ENCODE measurements at places on chromosomes 16 and 17.

- DNase-seq, result no peak
These were observed 105.4 kb upstream of the CDH11 start for GRCh38 chr16:65227150-65227835.

DNA sequence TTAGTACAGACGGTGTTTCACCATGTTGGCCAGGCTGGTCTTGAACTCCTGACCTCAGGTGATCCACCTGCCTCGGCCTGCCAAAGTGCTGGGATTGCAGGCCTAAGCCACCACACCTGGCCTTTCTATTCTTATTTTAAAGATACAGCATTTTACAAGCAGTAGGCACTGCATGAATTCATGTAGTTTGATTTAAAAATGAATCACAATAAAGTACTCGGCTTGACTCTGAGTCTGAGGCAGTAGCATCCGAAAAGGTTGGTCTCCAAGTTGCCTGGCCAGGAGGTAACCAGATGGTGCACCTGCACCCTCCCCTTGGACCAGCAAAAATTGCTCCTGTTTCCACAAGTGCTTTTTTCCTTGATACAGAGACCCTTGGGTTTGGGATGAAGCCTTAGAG lies 35.6 kb downstream of the MAP2K6 start:
- no peak for DNase-seq

DNA sequence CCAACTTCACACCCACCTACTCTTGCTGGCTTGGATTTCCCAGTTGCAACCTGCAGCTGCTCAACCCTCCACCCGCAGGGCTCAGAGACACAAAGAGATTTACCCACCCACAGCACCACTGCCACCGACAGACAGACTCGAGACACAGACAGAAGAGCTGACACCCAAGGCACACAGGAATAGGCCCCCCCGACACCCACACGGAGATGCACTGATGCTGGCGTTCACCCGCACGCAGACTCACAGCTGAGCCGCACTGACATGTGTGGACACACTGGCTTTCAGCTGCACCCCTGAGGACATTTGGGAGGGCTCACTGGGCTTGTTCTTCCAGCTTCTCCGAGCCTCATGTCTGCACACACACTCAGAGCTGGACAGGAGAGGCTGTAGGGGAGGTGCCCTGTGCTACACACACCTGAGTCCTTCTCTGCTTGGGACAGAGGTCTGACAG lies 8.2 kb downstream of the STX1B start:
- no peak for DNase-seq

GRCh38 chr17:15441315-15441714 lies 26.1 kb downstream of the CDRT4 start:
- DNase-seq, result no peak

- DNase-seq, result no peak
These were observed 7.4 kb downstream of the SNX20 start for GRCh38 chr16:50673496-50674275.

- no peak for DNase-seq
These were observed 54.9 kb downstream of the SREBF1 start for GRCh38 chr17:17781591-17782496.

GRCh38 chr16:68433316-68433715 lies 15.0 kb downstream of the SMPD3 start:
- no peak for DNase-seq

DNA sequence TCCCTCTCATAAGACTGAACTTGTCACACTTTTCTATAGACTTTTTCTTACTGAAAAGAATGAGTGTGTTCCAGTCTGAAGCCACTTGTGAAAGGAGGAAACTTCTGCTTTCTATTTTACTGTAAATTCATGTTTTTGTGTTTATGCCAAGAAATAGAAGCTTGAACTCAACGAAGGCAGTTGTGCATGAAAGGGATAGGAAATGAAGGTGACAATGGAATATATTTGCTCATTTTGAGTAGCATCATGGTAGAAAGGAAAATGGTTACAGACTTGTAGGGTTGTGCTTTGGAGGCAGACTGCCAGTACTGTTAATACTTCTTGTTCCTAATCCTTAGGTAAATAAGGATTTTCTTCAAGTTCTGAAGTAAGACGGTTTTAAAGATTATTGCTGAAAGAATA lies 8.1 kb downstream of the CLTC start:
- no peak for DNase-seq

DNA sequence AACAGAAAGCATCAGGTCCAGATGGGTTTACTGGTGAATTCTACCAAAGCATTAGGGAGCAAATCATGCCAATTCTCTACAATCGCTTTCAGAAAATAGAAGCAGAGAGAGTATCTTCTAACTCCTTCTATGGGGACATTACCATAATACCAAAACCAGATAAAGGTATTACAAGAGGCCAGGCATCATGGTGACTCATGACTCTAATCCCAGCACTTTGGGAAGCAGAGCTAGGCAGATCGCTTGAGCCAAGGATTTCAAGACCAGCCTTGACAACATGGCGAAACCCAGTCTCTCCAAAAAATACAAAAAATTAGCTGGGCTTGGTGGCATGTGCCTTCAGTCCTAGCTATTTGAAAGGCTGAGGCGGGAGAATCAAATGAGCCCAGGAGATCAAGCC lies 23.0 kb downstream of the HBQ1 start:
- no peak for DNase-seq

- DNase-seq, result no peak
These were observed 712.1 kb downstream of the CDH11 start for GRCh38 chr16:64409783-64410210.

GRCh38 chr17:33765871-33766270 lies 472.8 kb upstream of the ASIC2 start:
- DNase-seq, result no peak

DNA sequence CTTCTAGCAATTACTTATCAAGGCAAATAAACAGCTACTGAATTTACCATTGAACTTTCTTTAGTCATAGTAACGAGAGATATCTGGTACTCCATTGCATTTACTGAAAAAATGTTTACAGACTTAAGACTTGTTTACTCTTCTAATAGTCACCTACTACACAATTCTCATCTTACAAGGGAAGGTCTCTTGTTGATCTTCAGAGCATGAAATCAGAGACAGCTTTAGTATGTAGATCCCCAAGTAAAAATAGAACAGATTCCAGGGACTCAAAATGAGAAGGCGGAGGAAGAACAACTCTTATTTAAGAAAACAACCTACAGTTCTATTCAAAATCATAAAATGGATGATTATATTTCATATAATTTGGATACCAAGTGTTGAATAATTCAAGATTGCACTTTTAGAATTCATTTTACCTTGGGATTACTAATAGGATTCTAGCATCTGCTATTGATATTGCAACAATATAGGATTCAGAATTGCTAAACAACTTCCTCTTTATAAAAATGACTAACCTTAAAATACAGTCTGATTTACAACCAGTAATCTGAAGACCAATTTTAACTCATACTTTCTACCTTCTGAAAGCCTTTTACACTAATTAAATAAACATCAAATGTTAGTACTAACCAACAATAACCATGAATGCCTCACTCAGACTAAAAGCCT lies 20.8 kb downstream of the UBE2G1 start:
- DNase-seq, result no peak

- no peak for DNase-seq
These were observed at the start of gene USP43 for GRCh38 chr17:9644910-9645751. Gene USP43 (plus strand): TSS chr17:9645517. CDS start chr17:9645633, 116 bp downstream.

DNA sequence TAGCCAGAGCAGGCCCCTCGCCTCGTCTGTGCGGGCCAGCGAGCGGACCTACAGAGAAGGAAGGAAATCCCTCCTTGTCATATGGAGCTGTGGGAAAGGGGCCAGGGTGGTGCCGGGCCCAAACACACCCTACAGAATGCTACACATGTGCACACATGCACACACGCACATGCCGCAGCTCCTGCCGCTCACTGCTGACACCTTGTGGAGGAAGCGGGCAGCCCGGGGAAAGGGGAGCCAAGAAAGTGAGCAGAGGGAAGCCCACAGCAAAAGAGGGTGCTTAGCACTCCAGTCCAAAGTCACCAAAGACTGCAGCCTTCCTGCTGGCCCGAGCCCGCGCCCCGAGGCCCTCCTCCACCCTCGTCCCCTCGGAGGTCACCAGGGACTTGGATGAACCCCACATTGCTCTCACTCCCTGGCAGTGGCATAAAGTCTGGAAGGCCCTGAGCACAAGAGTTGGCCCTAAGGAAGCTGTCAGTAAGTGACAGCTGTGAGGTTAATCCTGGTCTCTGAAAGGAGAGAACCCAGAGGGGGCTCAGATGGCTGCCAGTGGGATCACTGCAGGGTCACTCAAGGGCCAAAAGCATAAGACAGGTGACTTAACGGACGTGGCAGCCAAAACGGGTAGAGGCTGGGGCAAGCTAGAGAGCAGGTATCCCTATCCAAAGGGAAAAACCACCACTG lies 68.2 kb downstream of the MYO18A start:
- DNase-seq, result peak; percentile 47

GRCh38 chr17:49939318-49939717 lies 29.7 kb upstream of the DLX4 start:
- no peak for DNase-seq

GRCh38 chr17:10557422-10557821 lies 8.0 kb upstream of the MYH2 start:
- DNase-seq, result no peak

- no peak for DNase-seq
These were observed 34.0 kb upstream of the KCNJ16 start for GRCh38 chr17:70041061-70041460.
